PC-3 (cell line): ENCODE measurements at places on chromosomes 6 and 20. TPM values are rescaled to one million over a fixed set of nuclear protein-coding genes. Genes with fewer than 3 reads are reported as not detected.

- DNase-seq = no peak
Observed at GRCh38 chr6:143603455-143603854, 74.3 kb upstream of the PHACTR2 start.

DNA sequence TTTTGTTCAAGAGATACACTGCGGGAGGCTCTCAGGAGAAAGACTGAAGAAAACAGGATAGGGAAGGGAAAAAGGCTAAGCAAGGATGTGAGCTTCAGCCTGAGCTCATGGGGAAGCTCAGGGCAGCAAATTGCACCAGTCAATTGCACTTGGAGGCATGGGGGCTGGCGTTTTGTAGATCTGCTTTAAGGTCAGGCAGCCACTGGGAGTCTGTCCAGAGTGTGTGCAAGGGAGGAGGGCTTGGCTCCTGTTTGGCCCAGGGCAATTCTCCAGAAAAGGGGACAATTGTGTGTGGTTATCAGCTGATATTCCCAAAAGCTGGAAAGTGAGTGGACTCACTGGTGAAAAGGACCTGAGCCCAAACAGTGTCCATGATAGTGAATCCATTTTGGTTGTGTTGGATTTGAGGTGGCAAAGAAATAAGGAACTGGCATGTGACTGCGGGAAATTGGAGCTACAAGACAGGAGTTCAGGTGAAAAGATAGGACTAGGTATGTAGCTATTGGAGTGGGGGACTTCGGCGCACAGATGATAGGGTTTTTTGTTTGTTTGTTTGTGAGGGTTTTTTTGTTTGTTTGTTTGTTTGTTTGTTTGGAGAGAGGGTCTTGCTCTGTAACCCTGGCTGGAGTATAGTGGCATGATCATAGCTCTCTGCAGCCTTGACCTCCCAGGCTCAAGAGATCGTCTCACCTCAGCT, 22.3 kb upstream of the IER3 start:
- no peak for DNase-seq

DNA sequence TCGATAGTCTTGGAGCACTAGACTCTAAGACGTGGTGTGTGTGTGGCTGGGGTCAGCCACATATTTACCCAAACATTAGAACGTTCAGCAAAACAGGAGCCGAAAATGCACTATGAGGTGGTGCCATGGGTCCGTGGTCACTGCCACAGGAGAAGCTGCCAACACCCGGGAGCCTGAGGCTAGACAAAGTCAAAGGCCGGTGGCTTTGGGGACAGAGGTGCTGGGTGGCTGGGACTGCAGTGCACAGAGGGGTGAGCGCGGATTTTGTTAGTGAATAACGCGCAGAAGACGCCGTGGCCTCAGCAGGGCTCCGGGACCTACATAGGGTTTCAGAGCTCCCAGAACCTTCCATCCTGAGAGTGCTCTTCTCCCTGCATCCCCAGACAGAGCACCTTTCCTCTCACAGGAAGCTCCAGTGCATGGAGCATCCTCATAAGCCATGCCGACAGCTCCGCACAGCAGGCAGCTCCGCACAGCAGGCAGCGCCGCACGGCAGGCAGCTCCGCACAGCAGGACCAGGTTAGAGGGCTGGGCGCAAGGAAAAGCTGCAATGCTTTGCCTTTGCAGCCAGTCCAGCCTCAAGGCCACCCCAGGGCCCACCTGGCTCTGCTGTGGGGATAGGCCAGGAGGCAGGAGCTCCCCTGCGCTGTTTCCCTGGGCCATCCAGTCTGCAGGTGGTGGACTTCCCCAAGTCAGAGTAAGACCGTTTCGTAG, 304.1 kb downstream of the TAF4 start:
- DNase-seq = no peak

DNA sequence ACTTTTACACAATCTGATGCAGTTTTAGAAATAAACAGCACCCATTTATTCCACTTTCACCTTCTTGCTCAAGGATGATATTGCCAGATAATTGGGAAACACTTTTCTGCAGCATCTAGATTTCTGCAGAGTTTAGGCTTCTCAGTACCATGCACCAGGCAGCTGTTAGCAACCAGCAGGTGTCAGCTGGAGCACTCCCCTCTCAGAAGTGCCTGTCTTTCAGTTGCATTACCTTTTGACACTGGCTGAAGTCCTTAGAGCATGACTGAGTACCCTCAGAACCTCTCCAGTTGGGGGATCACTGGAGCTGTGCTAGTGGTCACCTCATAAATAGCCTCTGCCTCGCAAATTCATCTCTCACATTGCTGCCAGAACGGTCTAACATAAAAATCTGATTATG, 91.2 kb downstream of the DNAH8 start:
- no peak for DNase-seq

- peak; percentile 7 for DNase-seq
Observed at GRCh38 chr6:159935633-159936032, 33.2 kb upstream of the IGF2R start.

Gene HTR1E
- not detected in 2 replicates for total RNA-seq
